ENCODE measurements at places on chromosomes 1 and 21. TPM values are rescaled to one million over a fixed set of nuclear protein-coding genes. Genes with fewer than 3 reads are reported as not detected.

The RGS8 gene
- not detected for polyA plus RNA-seq

The CTNNBIP1 gene
- 26.6 TPM for polyA plus RNA-seq

The CFHR2 gene
- not detected for polyA plus RNA-seq

The LRRIQ3 gene
- 0.19 TPM for polyA plus RNA-seq

The DCDC2B gene
- polyA plus RNA-seq = not detected

The E2F2 gene
- not detected for polyA plus RNA-seq

The CTTNBP2NL gene
- 3.9 TPM for polyA plus RNA-seq

The FAM110D gene
- 6.1 TPM for polyA plus RNA-seq

The PRAMEF18 gene
- polyA plus RNA-seq = not detected

The ADGRL2 gene
- 26.9 TPM for polyA plus RNA-seq

The TNFRSF8 gene
- polyA plus RNA-seq = 2.4 TPM

The MEF2D gene
- 37.7 TPM for polyA plus RNA-seq

The NBPF6 gene
- not detected for polyA plus RNA-seq

The PYHIN1 gene
- polyA plus RNA-seq = not detected

The RIPPLY3 gene
- 0.03 TPM for polyA plus RNA-seq

The EXTL1 gene
- 5.3 TPM for polyA plus RNA-seq

The CFHR1 gene
- polyA plus RNA-seq = not detected

The TRPM2 gene
- polyA plus RNA-seq = 1.2 TPM

The RPAP2 gene
- polyA plus RNA-seq = 9.1 TPM

The GSTM3 gene
- 49.0 TPM for polyA plus RNA-seq

The COL16A1 gene
- 8.3 TPM for polyA plus RNA-seq

The AGBL4 gene
- not detected for polyA plus RNA-seq

The KCNJ15 gene
- 0.10 TPM for polyA plus RNA-seq

The OR10J5 gene
- not detected for polyA plus RNA-seq

The LPGAT1 gene
- 7.5 TPM for polyA plus RNA-seq

The AGT gene
- 94.7 TPM for polyA plus RNA-seq

The CD1B gene
- polyA plus RNA-seq = not detected

The FHL3 gene
- 14.9 TPM for polyA plus RNA-seq

The S100A8 gene
- 73.6 TPM for polyA plus RNA-seq

The APOBEC4 gene
- not detected for polyA plus RNA-seq

The PDZK1IP1 gene
- 0.23 TPM for polyA plus RNA-seq

The CSF3R gene
- polyA plus RNA-seq = 2.0 TPM

The PLA2G2A gene
- 593 TPM for polyA plus RNA-seq
